ENCODE measurements at places on chromosomes 1 and 21.

DNA sequence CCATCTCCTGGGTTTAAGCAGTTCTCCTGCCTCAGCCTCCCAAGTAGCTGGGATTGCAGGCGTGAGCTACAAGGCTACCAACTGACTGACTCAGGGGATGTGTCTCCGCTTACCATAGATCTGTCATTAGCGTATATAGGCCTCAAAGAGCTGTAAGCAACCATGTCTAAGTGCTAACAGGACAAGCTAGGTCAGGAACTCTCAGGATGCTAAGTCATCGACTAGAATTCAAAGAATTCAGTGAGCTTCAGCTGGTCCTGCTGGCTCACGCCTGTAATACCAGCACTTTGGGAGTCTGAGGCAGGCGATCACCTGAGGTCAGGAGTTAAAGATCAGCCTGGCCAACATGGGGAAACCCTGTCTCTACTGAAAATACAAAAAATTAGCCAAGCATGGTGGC, 29.5 kb downstream of the CAPN2 start:
- no peak for DNase-seq

- no peak for DNase-seq
These were observed 62.8 kb downstream of the NGF start for GRCh38 chr1:115275216-115275615.

- DNase-seq = no peak
These were observed 5.8 kb upstream of the RAP1GAP start for GRCh38 chr1:21674957-21675356.

DNA sequence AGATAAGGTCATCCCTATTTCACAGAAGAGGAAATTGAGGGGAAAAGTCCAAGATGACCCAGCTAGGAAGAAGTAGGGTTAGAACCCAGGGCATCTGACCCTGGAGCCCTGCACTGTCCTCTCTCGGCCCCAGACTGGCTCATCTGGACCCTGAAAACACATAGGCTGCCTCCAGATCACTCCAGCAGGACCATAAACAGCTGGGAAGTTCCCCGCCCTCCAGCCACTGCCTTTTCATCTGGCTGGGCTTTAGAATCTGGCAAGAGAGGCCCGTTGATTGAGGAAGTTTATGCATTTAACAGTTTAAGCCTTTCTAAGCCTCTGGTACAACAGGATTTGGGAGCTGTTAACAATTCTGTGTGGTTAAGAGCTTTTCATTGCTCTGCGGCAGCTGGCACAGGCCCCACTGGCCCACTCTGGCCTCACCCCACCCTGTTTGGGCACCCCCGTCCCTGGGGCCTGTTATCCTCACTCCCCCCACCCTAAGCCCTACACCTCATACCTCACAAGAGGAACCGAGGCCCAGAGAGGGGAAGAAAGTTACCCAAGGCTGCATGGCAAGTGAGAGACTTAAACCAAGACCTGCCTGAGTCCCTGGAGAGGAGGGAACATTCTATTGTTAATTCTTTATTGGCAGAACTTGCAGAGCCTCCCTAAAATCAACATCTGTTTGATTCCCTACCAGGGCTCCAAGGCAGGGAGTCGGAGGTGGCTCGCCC, 84.2 kb downstream of the EPHB2 start:
- DNase-seq = no peak
